Urothelium cell line (cell line): ENCODE measurements at places on chromosomes 2 and 18.

DNA sequence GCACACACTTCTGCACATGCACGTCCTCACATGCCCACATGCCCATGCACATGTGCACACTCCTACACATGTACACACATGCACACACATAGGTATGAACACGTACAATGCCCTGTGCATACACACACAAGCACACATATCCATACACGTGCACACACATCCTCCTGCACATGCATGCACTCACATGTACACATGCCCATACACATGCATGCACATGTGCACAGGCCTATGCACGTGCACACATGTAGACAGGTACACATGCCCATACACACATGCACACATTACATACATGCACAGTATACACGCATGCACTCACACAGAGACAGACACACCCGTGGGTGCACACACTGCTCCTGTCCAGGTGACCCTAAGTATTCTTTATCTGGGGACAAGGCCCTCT is 34.3 kb downstream of the GPC1 start:
- DNase-seq: no peak

GRCh38 chr18:79458131-79458838 is 62.6 kb downstream of the NFATC1 start:
- DNase-seq: peak; percentile 95

DNA sequence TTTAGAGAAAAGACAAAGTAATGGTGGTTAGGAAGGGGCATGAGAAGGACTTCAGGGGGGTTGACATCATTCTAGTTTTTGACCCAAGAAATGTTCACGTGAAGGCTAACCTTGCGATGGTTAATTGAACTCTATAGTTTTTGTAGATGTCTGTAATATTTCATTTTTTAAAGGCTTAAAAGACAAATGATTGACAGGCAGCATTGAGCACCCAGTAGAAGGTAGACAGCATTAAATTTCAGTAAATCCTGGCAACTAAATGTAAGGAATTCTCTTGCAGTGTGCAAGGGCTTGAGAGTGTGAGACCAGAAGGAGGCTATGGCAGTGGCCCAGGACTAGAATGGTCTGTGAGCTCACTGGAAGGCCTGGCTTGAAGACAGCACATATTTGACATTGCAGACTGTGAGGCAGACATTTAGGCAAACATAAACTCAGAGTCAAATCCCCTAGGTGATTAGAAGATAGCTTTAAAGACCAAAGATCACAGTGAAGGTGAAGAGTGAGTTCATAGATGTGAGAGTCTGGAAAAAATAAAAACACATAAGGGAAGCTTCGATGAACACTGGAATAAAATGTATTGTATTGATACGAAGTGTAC is 100.1 kb upstream of the MAP4K4 start:
- DNase-seq: no peak

- no peak for DNase-seq
Observed at GRCh38 chr2:101435001-101435862, 39.7 kb downstream of the RFX8 start.

DNA sequence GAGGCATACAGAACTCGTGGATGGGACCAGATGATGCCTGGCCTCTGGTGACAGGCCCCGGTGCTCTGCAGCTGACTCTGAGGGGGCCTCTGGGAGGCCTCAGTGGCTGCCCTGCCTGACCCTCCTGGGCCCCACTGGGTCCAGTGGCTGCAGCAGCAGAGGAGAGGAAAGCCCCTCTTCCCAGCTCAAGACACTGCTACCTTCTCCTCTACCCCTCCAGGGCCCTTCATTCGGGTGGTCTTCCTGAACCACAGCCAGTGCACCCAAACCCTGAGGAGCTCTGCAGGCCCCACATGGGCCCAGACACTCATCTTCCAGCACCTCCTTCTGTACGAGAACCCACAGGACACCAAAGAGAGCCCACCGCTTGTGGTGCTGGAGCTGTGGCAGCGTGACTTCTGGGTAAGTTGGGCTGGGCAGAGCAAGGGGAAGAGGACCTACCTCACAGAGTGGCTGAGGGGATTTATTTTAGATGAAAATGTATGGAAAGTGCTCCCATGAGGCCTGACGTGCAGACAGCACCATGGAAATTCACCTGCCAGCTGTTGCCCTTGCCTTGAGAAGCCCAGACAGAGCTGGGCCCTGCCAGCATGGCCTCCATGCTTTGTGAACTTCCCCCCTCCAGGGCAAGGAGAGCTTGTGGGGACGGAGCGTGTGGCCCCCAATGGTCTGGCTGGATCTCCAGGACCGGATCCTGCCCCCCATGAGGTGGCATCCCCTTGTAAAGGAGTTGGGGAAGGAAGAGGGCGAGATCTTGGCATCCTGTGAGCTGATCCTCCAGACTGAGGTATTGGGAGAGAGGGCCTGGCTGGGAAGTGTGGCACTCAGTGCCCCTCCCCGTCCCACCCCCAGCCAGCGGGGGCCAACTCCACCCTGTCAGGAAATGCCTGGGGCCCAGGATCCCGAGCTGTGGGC is 46.3 kb downstream of the LMAN2L start:
- DNase-seq: no peak

DNA sequence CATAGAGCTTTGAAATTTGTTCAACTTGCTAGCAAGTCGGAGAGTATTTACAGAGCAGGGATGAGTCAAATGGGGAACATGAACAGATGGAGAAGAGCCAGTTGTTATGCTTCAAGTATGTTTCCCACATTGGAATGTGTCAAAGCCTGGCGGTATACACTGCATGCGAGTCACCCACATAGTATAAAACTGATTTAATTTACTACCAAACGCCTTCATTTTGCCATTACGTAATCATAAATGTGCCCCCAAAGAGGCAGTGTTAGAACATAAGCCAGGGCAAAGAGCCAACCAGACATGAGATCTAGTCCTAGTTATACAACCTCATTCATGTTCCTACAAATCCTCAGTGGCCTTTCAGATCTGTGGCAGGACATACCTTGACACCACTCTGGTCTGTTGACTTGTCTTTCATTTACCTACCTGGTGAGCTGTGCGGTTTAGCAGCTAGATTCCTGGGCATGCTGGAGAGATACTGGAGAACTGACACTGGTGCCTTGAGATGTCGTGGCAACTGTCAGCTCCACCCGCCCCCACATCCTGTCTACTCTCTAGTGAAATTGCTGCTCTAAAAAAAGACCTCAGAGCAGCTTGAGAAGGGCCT is 21.7 kb upstream of the NRP2 start:
- DNase-seq: peak; percentile 62

GRCh38 chr2:102256276-102256675 is 55.1 kb upstream of the IL1RL1 start:
- DNase-seq: no peak

GRCh38 chr2:172599947-172600346 is 44.1 kb downstream of the PDK1 start:
- DNase-seq: no peak

GRCh38 chr18:25332002-25332401 is 20.0 kb downstream of the ZNF521 start:
- DNase-seq: no peak

DNA sequence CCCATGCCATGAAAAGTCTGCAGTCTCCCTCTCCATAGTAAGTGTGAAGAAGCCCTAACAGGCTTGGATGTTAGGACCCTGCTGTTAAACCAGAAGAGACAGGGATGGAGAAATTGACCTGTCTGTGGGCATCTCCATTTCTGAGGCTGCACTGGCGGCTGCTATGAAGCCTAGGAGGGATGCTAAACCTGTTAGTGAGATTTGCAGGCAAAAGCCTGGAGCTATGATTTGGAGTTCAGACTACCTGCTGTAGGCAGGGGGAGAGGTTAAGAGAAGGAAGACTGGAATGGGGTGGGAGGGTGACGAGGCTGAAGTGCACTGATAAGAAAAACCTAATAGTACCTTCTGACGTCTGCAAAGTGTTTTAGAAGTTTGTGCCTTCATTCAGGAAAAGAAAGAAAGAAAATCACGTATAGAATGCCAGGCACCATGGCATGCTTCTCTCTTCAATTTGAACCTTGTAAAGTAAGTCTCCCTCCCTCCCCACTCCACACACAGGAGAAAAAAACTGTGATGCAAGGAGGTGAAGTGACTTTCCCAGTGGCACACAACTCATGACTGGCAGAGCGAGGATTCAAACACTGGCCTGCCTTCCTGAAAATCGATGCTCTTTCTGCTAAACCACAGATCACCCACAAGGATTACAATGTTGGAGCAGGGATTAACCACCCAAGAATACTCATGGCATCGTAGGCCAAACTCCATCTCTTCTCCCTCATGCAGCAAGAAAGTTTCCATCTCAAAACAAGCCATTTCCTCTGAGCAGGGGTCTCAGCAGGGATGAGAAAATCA is 98.5 kb upstream of the PKDCC start:
- no peak for DNase-seq
